Stimulated activated CD4-positive, alpha-beta T cell treated with anti-CD3 and anti-CD28 coated beads, Interleukin-2, amount 100 ng/mL, for 48 hours (primary cell): ENCODE measurements at places on chromosomes 1 and 21.

DNA sequence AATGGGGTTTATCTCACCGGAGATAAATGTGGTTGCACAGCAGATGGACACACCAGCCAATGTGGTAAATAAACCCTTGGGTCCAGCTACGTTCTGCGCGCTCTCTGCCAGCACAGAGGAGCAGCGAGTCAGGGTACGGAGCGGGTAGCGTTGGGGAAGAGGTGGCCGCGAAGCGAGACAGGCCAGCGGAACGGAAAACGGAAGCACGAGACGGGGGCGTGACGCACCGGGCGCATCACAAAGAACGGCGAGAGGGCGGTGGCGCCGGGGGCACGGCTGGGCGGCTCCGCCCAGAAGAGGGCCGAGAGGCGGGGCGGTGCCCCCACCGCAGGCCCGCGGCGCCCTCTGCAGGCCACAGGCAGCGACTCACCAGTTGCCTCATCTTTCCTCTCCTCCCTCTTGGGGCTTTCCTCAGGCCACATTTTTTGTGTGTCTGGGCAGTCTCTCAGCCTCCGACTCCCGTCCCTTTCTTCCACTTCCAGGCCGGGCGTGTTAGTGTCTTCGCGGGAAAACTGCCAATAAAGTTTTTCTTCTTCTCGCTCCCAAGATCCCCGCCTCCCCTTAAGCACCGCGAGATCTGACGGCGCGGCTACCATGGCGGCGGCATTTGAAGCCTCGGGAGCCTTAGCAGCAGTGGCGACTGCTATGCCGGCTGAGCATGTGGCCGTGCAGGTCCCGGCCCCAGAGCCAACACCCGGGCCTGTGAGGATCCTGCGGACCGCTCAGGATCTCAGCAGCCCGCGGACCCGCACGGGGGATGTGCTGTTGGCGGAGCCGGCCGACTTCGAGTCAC lies at the start of gene DDX20:
TSS of gene DDX20 (plus strand) at position 571 of the 793 bp plus-strand sequence. CDS start at position 595, 24 bp downstream.
- DNase-seq, result peak; percentile 92

DNA sequence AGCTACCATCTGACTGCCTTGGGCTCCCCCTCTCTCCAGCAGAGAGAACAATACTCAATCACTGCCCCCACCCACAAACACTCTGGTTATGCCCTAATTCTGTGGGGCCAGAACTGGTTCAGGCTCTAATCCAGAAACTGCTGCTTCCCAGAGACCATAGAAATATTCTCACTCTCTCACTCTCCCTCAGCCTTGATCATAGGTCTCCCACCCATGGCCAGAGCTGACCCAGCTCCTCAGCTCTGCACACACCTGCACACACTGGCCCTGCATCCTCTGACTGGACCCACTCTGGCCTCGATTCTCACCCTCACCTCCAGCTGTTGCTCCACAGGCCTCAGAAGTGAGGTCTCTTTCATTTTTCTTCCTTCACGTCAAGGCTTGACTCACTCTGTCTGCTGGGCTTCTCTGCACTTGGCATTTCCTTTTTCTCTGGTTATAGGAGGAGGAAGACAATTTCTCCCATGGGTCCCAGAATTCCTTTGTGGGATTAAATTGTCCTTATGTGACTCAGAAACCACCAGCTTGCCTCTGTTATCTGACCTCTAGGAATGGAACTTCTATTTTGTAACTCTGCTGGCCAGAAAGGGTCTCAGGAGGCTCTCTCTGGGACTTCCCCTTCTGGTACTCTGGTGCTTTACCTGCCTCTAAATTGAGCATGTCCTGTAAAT lies 15.6 kb upstream of the ZMYM6 start:
- DNase-seq, result no peak

GRCh38 chr1:91872000-91872399 lies 14.0 kb downstream of the TGFBR3 start:
- no peak for DNase-seq

DNA sequence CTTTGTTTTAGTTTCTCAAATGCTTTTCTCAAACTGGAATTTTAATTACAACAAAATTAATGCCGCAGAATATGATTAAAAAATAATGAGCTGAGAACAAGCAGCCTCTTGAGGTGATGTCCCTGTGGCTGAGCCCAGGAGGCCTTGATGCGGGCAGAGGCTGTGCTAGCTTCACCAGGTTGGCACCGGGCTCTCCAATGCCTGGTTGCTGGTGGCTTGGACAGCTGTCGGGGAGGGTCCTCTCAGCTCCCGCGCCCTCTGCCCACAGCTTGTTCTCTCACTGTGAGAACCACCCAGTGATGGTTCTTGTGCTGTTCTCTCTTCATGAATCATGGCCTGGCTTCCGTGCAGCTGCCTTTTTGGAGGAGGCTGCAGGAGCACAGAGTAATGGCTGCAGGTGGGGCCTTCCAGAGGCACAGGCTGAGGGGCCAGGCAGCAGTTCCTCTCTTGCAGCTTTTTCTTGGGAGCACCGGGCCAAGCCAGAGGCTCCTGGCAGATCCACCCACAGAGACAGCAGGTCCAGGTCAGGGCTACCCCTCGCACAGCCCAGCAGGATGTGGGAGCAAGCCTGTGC lies 156.3 kb downstream of the PCBP3 start:
- no peak for DNase-seq

DNA sequence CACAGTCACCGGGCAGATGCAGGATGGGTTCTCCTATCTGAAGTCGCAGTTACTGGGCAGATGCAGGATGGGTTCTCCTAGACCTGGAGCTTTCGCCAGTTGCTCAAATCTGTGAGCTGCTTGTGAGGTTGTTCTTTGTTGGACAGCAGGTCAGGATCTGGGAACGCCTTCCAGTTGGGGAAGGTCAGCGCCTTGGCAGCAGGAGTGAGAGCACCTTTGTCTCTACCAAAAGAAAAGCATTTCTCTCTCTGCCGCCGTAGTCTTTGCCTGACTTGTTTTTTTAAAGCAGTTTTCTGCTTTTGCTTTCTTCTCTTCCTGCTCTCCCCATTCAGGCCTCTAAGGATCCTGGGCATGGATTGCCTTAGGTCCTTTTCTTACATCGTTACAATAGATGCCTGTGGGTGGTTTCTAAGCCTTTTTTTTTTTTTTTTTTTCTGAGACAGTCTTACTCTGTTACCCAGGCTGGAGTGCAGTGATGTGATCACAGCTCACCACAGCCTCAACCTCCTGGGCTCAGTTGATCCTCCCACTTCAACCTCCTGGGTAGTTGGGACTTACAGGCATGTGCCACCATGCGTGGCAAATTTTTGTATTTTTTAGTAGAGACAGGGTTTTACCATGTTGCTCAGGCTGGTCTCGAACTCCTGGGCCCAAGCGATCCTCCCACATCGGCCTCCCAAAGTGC lies 15.7 kb downstream of the PEX14 start:
- DNase-seq, result no peak

GRCh38 chr21:36229181-36229580 lies 72.6 kb downstream of the DOP1B start:
- DNase-seq, result no peak

GRCh38 chr1:180524915-180525714 lies 22.7 kb upstream of the ACBD6 start:
- no peak for DNase-seq

- no peak for DNase-seq
Measured at GRCh38 chr21:46368533-46369285, 44.8 kb downstream of the PCNT start.

DNA sequence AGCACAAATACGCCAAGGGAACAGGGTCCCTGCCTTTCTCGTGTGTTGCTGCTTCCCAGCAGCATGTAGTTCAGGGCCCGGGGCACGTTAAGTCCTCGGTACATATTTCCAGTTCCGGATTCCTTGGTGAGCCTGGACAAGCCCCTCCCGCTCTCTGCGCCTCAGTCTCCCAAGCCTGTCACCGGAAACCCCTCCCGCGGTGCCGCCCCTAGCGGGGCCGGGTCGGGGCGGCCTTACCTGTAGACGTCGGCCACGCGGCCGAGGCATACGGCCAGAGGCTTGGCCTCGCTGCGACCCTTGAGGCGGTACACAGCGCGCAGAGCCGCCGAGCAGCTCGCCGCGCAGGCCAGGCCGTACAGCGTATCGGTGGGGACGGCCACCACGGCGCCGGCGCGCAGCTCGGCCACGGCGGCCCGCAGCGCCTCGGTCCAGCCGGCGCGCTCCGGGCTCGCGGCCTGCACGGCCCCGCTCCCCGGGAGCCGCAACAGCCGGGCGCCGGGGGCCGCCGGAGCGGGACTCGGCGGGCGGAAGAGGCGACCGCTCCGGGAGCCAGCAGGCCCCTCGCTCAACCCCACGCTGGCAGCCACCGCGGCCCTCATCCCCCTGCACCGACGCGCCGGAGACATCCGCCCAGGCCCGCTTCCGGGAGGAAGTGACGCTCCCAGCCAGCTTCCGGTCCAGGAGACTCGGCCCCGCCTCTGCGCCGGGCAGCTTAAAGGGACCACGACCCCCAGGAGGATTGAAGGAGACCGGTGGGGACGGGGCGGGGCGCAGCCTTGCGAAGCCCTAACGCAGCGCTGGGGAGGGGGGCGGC lies at the start of the genes C1orf122 and YRDC:
TSS of gene C1orf122 (plus strand) at position 236 of the 814 bp plus-strand sequence. CDS start 615 bp downstream, outside the sequence.
TSS of gene YRDC (minus strand) at position 654 of the 814 bp plus-strand sequence. CDS start at position 626, 28 bp downstream.
- peak; percentile 90 for DNase-seq

DNA sequence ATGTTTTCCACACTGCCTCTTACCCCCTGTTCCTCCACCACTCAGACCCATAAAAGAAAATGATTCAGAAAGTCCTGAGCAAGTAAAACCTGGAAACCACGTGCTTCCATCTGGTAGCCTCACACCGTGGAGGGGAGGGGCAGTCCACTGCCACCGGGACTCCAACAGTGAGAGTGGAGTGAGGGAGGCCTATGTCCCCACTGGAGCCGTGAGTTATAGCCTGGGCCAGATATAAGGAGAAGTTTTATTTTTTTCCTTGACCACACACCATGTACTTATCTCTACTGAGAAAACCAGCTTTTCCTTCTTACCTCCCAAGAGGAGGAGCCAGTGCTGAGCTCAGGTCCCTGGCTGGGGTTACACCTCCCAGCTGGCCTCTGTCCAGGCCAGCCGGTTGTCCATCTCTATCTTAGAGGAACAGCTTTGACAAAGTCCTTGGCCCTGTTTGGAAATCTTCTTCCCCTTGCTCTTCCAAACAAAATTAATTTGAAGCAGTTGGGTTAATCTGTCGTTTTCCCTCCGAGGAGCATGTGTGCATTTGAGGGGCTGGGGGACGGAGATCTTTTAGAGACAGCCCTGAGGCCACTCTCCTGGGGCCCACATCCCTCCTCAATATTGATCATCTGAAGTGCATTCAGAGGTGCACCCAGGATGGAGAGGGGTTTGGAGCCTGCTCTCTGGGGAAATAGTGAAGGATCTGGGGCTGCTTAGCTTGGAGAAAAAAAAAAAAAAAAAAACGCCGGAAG lies 49.1 kb upstream of the SERBP1 start:
- DNase-seq, result no peak
